NCI-H2107 (cell line): ENCODE measurements at places on chromosomes 13 and 19.

GRCh38 chr19:9935506-9936325 is 599 bp downstream of the OLFM2 start:
- no peak for DNase-seq

DNA sequence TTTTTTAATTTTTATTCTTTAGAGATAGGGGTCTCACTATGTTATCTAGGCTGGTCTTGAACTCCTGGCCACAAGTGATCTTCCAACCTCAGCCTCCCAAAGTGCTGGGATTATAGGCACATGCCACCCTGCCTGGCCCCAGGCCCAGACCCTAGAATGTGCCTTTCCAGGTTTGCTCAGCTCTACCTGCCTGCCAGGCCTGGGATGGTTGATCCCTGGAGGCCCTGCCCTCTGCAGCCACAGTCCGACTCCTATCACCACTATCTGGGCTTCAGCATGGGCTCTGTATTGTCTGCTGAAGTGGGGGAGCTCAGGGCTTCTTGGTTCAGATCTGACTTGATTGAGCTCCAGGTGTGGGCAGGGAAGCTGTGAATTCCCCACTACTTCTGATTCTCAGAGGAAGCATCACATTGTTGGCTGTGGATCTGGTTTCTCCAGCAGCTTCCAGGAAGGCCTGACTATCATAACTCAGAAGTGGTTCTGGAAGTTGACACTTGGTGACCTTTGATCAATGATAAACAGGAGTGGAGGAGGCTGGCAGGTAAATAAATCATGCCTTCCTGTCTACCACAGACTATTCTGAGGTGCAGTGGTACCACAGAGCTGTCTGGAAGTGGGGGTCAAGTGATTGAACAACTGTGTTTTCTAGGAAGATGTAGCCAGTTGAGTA is 71.9 kb downstream of the OLFM4 start:
- DNase-seq, result no peak

DNA sequence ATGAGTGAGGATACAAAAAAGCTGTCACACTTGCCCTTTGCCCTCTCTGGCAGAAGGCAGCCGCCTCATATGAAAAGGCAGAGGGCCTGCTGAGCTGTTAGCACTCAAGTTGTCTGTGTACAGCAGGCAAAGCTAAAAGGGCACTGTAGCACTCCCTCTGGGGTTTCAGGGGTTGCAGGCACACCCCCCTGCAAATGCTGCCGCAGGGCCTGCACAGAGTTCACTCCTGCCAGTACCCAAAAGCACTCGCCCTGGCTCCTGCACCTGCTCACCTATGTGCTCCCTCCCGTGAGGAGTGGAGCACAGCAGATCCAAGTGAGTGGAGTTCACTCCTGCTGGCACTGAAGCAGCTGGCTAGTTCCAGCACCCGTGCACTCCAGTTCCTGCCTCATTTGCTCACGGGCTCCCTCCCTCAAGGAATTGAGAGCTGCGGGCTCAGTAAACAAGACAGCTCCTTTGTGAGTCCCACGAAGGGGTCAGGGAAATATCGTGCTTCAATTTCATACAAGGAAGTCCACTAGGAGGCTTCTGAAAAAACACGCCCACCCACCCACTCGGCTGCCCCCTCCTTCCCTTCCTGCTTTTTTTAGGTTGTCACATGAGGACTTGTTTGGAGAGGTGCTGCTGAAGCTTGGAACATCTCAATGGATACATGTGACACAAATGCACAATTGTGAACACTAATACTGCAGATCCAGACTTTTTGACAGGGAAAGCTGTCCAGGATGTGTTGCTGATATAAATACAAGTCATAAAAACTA is 9.9 kb upstream of the RCBTB2 start:
- DNase-seq, result peak; percentile 42

- DNase-seq, result no peak
These were observed 136.3 kb upstream of the UFM1 start for GRCh38 chr13:38213314-38213713.

DNA sequence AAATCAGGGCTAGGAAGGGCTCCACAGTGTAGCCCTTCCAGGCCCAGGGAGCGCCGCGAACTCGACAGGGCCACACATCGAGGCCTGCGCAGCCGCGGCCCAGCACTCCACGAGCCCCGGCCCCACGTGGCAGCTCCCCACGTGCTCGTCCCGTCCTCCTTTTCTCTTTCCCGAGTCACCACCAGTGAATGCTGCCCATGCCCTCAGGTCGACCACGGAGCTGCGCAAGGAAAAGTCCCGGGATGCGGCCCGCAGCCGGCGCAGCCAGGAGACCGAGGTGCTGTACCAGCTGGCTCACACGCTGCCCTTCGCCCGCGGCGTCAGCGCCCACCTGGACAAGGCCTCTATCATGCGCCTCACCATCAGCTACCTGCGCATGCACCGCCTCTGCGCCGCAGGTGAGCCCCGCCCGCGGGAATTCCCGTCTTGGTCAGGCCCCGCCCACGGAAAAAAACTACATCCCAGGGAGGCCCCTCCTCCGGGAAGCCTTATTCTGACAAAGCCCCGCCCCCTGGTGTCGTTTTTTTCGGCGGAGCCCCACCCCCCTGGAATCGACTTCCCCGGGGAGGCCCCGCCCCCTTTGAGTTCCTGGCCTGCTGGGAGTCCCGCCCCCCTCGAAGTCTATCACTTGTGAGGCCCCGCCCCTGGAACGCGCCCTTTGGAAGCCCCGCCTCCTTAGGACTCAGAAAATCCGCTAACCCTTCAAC is 7.0 kb downstream of the HIF3A start:
- DNase-seq, result no peak

DNA sequence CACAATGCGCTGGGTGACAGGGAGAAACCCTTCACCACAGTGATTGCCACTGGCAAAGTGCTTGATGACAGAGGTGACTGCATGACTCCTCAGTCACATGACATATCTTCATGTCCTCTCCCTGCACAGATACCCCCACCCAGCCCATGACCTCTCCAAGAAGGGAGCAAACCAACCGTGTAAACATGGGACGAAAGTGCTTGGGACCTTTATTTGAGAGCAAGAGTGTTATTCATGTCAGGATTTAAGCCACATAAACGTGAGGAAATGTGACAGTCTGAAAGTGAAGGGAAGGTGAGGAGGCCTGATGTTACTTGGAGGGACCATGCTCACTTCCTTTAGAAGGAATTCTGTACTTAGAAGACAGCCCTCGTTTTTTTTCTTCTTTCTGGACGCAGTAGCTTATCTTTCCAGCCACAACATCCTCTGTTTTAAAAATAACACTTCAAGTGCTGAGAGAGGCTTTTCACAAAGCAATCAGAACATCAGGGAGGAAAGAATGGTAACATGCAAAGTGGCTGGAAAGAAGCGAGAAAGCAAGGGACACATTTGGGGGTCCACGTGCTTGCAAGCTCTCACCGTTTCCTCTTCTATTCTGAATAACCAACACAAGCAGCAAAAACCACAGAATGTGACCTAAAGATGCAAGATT is 35.6 kb downstream of the EPS15L1 start:
- no peak for DNase-seq

DNA sequence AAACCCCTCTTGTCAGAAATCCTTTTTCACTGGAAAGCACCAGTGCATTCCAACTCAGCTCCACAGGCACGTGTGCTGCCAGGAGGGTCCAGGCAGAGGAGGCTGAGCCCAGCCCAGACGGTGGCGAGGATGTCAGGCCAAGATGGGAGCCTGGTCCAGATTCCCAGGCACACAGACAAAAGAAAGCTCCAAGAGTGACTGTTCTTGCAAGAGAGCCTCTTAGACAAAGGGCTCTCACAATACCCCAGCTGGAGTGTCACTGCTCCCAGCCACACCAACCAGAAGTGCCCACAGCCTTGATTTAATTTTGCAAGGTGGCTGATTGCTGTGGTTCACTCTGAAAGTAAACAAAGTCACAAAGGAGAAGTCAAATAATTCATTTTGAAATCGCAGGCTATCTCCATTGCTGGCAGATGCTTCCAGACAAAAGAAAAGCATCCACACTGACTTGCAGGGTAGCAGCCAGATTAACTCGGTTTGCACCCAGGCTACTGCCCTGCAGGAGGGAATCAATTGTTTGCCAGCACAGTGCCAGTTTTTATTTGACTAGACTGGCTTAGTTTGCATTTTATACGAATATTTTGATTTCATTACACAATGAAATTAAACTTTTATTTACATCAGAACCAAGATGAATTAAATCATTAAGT is 95.1 kb downstream of the RAB20 start:
- peak; percentile 80 for DNase-seq

DNA sequence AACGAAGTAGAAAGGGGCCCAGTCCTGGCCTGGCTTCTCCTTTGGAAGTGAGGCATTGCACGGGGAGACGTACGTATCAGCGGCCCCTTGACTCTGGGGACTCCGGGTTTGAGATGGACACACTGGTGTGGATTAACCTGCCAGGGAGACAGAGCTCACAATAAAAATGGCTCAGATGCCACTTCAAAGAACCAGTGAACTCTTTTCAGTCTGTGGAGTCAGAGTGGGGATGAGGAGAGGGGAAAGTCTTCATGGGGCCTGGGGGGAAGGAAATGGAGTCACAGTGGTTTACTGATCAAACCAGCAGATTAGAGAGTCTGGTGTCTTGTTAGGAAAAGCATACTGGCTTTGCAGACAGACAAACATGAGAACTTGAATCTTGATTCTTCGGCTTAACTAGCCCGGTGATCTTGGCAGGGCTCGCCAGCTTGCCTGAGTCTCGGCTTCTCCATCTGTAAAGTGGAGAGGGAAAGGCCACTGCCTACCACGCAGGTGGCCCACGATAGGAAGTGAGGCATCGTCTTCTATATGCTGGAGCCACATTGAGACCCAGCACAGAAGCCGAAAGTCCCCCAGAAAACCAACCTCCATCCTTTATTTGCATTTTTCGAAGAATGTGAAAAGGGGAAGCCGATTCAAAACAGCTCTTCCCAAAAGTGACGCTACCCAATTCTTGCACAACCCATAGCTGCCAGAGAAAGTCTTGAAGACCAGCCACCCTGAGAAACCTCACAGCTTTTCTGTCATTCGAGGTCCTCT is at the start of gene FFAR1:
Gene FFAR1, plus strand, starts transcription at position 732 of the 759 bp plus-strand sequence. CDS start 3,650 bp downstream, outside the sequence.
- no peak for DNase-seq

- no peak for DNase-seq
These were observed 27.1 kb downstream of the ACTN4 start for GRCh38 chr19:38674388-38675171.

DNA sequence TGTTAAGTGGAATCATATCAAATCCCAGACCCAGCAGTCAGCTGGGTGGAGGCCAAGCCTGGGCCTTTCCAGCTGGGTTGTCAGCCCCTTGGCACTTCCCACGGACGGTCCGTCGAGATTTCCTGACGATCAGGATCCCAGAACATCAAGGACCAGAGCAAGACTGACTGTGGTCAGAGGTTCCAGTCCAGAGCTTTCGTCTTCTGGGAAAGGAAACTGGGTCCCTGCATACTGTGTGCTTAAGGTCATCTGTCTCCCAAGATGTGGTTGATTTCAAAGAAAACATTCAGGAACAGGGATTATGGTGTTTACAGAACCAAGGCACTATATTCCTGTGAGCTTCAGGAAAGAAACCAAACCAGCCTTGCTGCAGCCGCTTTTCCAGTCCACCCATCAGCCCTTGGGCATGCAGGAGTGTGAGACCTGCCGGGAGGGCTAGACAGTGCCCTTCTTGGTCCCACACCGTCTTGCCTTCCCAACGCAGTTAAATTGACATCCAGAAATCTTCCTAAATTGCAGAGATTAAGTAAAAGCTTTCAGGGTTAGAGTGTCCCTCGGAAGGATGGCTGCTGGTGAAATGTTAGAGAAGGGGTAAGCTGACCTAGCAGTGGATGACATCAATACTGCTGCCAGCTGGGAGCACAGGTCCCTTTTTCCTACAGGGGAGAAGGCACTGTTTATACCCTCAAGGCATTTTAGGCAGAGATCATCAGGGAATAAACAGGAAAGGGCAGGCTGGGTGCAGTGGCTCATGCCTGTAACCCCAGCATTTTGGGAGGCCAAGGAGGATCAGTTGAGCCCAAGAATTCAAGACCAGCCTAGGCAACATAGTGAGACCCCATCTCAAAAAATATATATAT is 5.0 kb upstream of the C19orf33 start:
- DNase-seq, result no peak

- DNase-seq, result no peak
These were observed 64.5 kb upstream of the MED4 start for GRCh38 chr13:48159401-48159800.

DNA sequence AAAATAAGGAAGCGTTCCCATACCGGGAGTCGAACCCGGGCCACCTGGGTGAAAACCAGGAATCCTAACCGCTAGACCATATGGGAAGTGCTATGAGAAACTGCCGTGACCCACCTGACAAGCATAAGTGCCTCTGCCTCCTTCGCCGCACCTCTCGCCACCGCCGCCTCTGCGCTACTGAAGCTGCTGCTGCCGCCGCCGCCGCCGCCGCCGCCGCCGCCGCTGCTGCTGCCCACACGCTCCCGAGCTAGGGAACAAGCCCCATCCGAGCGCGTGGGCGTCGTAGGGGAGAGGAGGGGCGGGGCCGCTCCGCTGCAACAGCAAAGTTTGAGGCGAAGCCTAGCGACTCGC is 610 bp upstream of the WBP4 start:
- DNase-seq, result peak; percentile 57

DNA sequence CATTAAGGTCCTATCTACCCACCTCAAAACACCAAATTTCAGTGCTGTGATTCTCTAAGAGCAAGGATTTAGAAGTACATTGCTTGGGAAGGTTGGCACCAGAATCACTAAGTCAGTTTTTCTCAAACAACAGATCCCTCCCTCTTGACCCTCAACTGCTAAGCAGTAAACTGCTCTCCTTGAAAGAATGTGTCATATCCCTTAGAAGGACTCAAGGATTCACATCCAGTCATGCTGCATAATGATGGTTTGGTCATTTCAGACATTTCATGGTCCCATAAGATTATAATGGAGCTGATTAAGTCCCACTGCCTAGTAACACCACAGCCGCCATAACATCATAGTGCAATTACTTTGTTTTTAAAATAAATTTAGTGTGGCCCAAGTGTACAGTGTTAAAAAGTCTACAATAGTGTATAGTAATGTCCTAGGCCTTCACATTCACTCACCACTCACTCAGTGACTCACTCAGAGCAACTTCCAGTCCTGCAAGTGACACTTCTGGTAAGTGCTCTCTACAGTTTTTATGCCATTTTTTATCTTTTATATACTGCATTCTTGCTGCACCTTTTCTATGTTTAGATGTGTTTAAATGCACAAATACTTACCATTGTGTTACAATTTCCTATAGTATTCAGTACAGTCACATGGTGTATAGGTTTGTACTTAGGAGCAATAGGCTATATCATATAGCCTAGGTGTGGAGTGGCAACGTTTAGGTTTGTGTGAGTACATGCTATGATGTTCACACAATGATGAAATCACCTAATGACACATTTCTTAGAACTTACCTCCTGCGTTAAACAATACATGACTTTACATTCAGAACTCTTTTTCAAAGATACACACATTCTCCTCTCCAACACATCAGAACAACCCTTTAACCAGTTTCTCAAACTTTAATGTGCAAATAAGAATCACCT is 15.7 kb upstream of the CCDC169 start:
- DNase-seq, result no peak
